ENCODE measurements at places on chromosomes 4 and X. TPM values are rescaled to one million over a fixed set of nuclear protein-coding genes. Genes with fewer than 3 reads are reported as not detected.

DNA sequence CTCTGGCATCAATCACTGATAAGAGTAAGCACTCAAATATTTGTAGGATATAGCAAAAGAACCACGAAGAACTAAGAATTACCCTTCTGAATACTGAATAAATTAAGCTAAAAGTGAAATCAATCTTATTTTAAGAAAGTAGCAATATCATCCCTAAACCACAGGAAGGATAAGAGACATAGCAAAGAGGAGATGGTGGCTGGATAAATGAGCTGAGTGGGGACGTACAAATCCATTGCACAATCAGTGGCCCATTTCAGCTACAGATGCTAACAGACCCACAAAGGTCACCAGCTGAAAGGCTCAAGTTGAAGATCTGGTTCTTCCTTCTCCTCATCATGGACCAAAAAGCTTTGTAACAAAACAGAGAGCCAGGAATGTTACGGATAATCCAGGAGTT is 77.1 kb downstream of the SLC9A7 start:
- no peak for DNase-seq

- peak; percentile 44 for DNase-seq
Observed at GRCh38 chrX:17860811-17861488, at the start of gene RAI2. TSS of gene RAI2 (minus strand) at chrX:17861298. CDS start at chrX:17802010, 59,288 bp downstream.

GRCh38 chr4:89270792-89271191 is 36.8 kb downstream of the GPRIN3 start:
- no peak for DNase-seq

DNA sequence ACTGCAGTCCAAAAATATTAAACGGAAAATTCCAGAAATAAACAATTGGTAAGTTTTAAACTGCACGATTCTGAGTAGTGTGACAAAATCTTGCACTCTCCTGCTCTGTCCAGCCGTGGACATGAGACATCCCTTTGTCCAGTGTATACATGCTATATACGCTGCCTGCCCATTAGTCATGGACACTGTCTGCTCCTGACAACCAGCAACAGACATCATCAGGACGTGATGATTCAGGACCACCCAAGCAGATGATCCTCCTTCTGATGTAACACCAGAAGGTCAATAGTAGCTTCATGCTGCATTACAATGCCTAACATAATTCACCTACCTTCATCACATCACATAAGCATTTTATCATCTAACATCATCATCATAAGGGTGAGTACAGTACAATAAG is 36.3 kb downstream of the ATRX start:
- DNase-seq: no peak

DNA sequence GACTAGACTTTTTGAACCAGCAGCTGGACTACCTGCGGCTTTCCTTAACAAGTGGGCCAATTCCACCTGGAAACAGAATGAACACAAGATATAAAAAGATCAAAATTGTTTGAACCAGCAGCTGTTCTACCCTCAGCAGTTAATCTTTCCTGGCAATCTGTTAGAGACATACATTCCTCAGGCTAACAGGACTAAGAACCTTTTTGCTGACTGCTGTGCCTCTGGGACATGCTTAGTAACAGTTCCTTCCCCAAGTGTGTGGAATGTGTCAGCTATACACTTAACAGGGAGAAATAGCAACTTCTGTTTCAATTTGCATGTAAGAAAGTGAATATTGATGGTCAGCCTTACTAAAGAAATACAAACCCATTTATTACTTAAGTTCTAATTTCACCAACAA is 554.4 kb downstream of the ARAP2 start:
- DNase-seq: no peak

DNA sequence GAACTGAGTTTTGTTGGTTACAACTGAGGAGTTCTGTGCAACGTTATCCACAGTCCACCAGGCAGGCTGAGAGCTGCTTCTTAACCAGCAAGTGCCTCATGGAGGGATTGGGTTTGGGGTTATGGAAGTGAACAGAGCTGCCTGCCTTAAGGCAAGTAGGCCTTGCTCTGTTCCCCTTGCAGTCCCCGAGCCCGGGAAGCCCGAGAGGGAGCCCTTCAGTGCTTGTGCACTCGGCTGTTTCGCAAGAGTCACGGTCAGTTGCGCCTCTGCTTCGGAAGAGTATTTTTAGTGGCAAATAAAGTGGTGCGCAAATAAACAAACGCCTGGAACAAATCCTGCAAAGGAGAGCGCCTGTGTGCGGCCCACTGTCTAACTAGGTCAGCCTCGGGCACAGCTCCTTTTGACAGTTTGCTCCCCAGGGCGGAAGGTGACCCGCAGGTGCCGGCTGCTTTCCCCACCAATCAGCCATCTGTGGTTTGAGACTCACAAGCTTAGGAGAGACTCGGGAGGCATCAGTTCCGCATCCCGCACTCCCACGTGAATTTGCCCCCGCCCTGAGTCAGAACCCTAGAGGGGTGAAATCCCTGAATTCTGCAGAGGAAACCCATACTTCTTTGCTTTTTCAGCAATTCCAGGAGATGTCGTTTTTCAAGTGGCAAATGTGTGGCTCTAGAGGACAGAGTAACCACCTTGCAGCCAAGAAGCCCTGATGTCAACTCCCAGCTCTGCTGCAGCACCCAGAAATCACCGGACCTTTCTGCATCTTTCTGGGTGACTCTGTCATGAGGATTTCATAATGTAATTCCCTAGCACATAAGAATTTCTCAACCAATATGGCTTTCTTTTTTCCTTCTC is 56.8 kb downstream of the LGI2 start:
- no peak for DNase-seq

- no peak for DNase-seq
Observed at GRCh38 chrX:22389556-22390179, 117.0 kb downstream of the CBLL2 start.

DNA sequence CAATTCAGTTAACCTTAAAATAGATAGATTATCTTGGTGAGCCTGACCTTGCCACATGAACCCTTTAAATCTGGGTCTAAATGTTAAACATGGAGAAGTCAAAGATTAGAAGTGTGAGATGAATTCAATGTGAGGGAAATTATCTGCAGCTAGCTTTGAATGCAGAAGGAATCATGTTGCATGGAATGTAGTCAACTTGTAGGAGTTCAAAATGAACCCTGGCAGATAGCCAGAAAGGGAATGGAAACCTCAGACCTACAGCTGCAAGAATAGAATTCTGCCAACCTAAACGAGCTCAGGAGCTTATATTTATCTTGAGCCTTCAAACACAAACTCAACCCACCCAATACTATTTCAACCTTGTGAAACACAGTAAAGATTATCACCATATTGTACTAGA is 632.5 kb downstream of the KCTD8 start:
- no peak for DNase-seq

DNA sequence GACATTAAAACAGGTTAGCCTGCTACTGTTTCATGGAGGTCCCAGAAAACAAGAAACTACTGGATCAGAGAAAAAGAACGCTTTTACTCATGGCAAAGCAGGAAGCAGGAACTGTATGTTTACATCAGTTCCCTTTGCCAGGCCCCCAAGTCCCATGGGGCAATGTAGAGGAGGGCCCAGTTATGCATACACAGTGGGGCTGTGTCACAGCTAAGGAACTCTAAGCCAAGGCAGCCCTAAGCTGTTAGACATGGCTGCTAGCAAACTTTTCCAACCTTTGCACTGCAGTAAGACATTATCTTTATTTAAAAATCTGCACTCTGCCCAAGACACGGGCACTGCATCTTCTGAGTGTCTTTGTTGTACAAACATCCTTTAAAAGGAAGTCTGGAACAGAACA is 975.8 kb downstream of the C4orf33 start:
- DNase-seq: no peak

DNA sequence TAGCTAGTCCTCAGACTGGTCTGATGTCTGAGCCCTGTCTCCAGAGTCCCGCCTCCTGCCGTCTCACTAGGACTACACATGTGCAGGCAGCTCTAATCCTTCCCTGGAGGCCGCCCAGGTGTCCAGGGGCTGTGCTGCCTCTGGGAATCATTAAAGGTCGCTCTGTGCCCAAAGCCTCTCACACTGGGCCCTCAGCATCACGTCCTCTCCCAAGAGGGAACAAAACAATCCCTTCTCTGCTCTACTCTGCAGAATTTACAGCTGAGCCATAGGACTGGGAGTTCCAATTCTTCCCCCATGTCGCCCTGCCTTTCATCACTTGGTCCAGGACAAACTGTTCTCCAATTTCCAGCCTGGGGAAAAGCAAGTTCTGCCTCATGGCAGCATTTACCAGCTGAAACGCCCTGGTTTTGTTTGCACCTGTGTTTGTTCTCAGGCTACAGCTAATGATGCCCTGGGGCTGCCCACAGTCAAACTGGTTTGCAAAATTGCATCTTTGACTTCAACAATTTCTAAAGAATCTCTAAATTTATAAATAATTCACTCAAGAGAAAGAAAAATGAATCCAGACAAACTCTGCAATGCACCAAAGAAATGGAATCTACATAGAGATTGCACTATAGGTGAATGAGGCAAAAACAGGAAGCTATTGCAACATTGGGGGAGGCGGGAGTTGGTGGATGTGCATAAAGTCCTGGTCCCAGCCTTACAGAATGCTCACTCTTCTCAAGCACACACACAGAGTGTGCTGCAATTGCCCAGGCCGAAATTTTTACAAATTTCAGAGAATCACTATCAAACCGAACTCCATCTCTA is 7.2 kb upstream of the MRFAP1 start:
- DNase-seq: no peak

GRCh38 chr4:1171311-1172227 is 814 bp downstream of the SPON2 start:
- DNase-seq: peak; percentile 66

DNA sequence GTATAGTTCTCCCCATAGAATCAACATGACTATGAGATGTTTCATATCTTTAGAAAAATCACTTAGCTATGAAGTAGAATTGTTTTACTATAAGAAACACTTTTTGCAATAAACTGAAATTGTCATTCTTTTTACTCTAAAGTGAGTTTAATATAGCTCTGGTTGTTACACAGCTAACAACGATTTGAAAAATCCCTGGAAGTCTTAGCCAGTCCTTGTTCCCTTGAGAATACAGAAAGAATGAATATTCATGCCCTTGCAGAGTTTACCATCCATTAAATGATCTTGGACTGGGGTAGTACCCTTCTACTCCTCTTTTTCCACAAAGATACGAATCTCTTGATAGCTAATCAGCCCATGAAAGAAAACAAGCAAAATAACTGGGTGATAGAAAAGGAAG is 141.8 kb downstream of the JADE1 start:
- no peak for DNase-seq

GRCh38 chr4:152161676-152162330 is 374.1 kb downstream of the FBXW7 start:
- DNase-seq: no peak

DNA sequence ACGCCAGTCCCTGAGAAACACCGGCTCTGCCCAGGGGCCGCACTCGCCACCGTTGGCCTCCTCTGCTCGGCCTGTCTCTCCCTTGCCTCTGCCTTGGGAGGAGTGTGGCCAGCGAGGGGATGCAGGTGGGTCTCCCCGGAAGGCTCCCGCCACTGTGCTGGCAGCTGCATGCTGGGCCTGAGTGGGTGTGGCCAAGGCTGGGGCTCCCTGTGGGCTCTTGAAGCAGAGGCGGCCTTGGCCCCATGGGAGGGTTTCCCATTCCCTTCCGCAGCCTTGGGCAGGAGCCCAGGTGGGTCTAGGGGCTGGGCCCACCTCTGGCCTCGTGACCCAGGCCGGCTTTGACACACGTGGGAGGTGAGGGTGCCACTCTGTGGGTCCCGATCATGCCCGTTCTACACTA is 19.1 kb downstream of the FGFRL1 start:
- no peak for DNase-seq

GRCh38 chr4:102352781-102353180 is 7.5 kb upstream of the SLC39A8 start:
- no peak for DNase-seq

DNA sequence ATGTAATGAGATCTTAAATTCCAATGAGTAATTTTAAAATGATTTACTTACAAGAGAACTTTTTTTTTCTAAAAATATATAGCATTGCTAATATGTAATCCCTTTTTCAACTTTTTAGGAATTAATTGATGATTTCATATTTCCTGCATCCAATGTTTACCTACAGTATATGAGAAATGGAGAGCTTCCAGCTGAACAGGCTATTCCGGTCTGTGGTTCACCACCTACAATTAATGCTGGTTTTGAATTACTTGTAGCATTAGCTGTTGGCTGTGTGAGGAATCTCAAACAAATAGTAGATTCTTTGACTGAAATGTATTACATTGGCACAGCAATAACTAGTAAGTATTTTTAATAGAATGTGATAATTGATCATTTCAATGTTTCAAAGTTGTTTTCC is 113.2 kb downstream of the USP9X start:
- no peak for DNase-seq

GRCh38 chr4:106344647-106344970 is 24.0 kb downstream of the GIMD1 start:
- no peak for DNase-seq

GRCh38 chr4:64130907-64131306 is 278.3 kb downstream of the TECRL start:
- DNase-seq: no peak

DNA sequence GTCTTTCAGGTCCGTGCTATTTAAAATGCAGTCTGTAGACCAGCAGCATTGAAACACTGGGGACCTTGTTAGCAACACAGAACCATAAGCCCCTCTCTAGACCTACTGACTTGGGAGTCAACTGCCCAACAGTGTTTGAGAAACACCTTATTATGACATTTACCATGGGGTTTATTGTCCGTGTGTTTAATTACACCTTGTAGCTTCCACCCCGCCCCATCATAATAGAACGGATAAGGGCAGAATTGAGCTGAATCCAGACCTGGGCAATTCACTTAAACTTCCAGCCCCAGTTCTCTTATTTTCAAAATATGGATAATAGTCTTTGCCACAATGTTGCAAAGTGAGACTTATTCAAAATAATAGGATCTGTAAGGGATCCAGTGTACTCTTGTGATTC is 30.6 kb upstream of the CLNK start:
- DNase-seq: no peak

- DNase-seq: no peak
Observed at GRCh38 chr4:156751486-156751885, 220.1 kb downstream of the PDGFC start.

CFI gene
- total RNA-seq: not detected

GC gene
- 1.9 TPM for total RNA-seq

COL25A1 gene
- total RNA-seq: 6.6 TPM

KCNIP4 gene
- total RNA-seq: not detected

MAGEB10 gene
- total RNA-seq: not detected

EDA gene
- 15.1 TPM for total RNA-seq

GJB1 gene
- 0.14 TPM for total RNA-seq

HDAC8 gene
- 22.5 TPM for total RNA-seq

C4orf36 gene
- total RNA-seq: 0.73 TPM

SLC4A4 gene
- total RNA-seq: 1.1 TPM

HDAC6 gene
- total RNA-seq: 58.5 TPM

FAM9B gene
- total RNA-seq: not detected

NEUROG2 gene
- 0.09 TPM for total RNA-seq

GIMD1 gene
- not detected for total RNA-seq

CNGA1 gene
- total RNA-seq: 1.1 TPM

CT45A3 gene
- not detected for total RNA-seq

PNCK gene
- 8.6 TPM for total RNA-seq

GLRA2 gene
- total RNA-seq: not detected

RNF128 gene
- total RNA-seq: 0.99 TPM

All from WTC11 (cell line).